Hematopoietic multipotent progenitor cell treated with erythropoietin and hydrocortisone succinate and interleukin-3 and kit ligand, for 8 days (in vitro differentiated cells): ENCODE measurements at places on chromosomes 13 and 19.

DNA sequence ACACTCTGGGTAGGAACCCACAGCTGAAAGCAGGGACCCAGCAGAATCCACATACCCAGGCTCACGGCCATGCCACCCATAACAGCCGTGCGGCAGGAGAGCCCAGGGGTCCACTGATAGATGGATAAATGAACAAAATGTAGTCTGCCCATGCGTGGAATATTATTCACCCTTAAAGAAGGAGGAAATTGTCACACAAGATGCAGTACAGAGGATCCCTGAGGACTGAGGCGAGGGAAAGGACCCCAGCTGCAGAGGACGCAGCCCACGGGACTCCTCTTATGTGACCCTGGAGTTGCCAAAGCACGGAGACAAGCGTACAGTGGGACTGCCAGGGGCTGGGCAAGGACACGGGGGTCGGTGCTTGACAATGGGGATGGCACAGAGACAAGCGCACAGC lies 10.7 kb downstream of the GRTP1 start:
- no peak for DNase-seq

- DNase-seq: no peak
Observed at GRCh38 chr13:59409211-59409610, 754.5 kb downstream of the DIAPH3 start.

DNA sequence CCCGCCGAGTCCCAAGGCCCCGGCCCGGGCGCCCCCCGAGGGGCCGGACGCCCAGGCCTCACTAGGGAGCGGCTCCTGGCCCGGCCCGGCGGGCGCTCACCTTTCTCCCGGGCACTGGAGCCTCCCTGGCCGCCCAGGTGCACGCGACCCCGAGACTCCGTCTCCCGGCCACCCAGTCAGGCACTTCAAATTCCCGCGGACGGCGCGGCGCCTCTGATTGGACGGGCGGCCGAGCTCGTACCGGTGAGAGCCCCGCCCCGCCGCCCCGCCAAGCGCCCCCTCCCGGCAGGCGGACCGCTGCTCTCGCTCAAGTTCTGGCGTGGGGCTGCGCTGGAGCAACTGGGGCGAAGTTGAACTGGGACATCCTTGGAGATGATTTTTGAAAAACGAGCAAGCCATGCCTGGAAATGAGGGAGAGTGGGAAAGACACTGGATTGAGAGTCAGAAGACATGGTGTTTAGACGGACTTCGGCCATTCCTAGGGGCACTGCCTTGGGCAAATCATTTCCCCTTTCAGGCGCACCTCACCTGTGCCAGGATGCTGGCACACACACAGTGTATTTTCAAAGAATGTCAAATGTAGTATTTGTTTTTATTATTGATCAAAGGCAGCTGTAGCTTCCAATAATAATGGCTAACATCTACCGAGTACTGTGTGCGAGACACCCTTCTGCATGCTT lies 485.3 kb downstream of the UQCRFS1 start:
- no peak for DNase-seq

DNA sequence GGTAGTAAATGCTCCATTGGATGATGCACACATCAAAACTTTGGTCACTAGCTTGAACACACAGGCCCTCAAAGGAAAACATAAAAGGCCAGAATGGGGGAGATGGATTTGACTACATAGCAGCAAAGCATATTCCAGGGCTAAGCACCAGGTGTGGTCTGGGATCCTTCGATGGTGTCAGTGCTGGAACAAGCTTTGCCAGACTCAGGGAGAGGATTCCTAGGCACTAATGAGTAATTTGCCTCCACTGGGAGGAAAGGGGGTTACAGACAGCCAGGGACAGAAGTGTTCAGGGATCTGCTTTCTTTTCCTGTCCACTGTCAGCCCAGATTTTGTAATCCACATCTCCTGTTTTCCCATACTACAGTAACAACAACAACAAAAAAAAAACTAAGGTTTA lies 157.2 kb upstream of the OBI1 start:
- no peak for DNase-seq

DNA sequence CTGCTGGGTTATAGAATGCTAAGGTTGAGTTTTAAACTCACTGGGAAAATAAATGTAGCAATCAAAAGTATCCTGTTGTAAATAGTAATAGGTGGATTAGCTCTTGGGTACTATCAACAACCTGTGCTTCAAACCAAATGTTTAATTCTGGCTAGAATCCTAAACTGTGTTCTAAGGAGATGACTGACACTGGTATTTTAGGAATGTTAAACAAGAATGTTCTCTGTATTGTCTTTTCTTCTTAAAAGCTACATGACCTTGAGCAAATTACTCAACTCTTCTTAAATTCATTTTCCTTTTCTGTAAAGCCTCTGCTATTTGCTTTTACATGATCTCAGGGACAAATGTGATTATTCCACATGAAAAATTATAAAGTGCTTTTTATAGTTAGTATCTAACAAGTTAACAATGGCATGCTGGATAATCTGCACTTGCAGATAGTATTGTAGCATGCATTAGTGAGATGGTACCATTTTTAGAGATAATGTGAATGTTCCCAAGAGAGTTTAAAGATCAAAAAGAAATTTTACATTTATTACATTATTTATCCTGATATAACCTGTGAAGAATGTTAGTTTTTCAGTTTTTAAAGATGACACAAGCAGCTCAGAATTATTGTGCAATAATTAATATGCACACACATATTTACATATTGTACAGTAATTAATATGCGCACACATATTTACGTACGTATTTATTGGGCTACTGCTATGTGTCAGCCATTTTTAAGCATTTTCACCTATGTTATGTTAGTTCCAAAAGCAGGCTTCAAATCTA lies 13.6 kb upstream of the EPSTI1 start:
- no peak for DNase-seq

- no peak for DNase-seq
Observed at GRCh38 chr19:17095141-17095919, 19.8 kb downstream of the MYO9B start.

DNA sequence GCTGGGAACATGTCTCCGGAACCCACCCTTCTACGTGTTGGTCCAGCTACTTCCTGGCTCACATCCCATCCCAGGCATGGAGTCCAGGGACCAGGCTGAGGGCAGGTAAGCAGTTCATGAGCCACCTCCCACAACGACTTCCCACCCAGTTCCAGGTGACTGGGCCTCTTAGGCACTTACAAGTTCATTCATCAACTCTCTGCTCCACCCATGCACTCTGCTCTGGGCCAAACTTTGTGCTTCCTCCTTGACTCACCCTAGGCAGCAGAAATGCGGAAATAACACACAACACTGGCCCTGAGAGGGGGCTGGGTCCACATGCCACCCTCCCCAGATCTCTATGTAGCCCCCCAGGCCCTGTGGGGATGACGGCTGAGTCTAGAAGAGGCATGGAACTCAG lies 20.5 kb downstream of the IQCN start:
- DNase-seq: no peak

- no peak for DNase-seq
Observed at GRCh38 chr19:1833540-1833939, 14.7 kb downstream of the REXO1 start.

GRCh38 chr19:10966809-10967208 lies 6.0 kb downstream of the SMARCA4 start:
- no peak for DNase-seq

GRCh38 chr13:101053301-101054093 lies 362.8 kb downstream of the NALCN start:
- DNase-seq: no peak

DNA sequence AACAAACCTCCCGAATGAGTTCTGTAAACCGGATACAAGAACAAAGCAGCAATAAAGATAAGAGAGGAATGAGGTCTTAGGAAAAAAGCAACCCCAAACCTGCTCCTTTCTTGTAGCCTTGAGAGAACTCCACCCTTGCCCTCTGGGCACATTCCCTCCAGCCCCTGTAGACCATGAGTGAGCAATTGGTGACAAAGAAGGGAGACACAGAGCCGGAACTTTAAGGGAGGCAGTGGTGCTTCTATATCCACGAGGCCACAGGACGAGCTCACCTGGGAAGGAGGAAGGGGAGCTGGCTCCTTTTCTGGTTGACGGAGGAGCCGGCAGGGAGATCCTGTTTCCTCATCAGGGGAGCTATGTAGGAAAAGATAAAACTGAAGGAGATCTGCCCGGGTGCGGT lies 13.0 kb downstream of the BRME1 start:
- DNase-seq: no peak

DNA sequence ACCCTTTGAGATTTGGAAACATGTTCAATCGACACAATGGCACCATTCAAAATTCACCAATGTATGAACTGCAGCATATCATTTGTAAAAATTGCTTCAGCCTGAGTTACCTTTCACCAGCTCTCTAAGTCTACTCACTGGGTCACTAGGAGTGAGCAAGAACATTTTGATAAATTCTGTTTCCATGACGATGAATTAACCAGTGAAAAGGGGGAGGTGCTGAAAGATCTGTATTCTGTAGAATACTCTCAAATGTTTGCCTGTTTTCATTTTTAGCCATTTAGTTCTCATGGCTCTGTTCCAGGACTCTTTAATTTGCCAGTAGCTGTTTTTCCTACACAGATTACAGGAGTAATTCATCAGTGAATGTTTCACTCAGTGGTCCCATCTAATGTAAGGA lies 883.4 kb downstream of the DIAPH3 start:
- DNase-seq: no peak

DNA sequence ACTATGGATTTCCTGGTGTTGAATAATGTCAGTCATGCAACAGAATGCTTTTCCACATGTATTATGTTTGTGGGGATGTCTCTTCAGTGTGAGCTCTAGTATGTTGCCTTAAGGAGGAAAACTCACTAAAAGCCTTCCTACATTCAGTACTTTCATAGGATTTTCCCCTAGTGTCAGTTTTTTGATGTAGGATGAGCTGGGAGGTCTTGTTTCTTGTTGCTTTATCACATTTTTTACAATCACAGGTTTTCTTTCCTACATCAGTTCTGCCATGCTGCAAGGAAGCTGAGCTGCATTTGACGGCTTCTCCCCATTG lies 8.5 kb upstream of the USP29 start:
- DNase-seq: no peak

DNA sequence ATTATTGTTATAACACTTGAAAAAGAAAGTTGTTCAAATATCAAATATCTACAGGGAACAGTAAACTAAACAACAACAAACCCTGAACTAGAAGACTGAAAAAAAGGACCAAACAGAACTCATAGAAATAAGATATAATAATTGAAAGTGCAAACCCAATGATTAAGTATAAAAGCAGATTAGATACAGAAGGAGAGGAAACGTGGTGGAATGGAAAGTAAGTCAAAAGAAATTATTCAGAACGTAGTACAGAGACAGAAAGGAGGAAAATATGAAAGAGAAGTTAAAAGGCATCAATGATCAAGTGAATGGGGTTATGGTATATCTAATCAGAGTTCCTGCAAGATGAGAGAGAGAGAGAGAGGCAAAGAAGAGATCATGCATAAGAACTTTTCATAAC lies 174.2 kb upstream of the DACH1 start:
- no peak for DNase-seq

DNA sequence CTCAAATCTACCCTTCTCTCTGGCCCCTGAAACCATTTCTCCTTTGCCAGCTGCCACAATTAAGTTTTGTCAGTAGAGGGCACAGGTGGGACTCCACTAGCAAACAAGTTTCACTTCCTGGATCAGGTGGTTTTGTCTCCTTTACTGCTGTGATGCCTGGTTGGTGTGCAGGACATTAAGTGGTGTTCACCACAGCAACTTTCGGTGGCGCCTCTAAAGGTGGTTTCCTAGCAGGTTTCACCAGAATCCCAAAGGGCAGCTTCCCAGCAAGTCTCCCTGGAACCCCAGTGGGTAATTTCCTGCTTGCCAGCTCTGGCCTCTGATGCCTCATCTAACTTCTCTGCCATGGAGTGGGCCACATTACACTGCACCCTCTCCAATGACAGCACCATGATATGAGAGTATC lies 16.6 kb downstream of the MED4 start:
- DNase-seq: peak; percentile 56

DNA sequence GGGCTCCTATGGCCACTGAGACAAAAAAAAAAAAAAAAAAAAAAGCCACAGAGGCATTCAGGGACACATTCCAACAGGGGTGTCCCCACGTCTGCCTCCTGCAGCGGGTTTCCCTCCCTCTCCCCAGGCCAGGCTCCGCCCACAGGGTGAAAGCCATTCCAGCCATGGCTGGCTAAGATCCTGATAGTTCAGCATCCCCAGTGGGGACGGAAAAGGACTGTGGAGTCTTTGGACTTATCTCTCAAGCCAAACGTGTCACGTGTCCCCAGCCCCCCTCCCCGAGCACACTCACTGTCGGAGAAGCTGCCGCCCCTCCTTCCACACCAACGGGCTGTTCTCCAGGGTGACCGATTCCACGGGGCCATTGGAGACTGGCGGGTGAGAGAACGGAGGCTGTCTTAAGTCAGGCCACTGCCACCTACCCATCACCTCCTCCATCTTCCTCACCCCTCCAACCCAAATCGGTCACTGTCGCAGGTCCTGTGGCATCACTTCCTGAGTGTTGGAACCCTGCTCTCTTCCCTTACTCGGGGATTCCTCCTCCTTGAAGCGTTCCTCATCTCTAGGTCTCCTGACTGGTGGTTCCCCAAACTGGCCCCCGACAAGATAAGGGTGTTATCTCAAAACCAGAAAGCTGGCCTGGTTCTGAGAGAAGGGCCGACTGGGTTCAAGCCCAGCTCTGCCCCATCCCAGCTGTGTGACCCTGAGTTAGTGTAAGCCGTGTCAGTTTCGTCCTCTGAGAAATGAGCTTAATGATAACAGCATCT lies 9.1 kb upstream of the FKRP start:
- DNase-seq: peak; percentile 92

GRCh38 chr19:17860331-17860992 lies 752 bp downstream of the RPL18A start:
- peak; percentile 30 for DNase-seq

DNA sequence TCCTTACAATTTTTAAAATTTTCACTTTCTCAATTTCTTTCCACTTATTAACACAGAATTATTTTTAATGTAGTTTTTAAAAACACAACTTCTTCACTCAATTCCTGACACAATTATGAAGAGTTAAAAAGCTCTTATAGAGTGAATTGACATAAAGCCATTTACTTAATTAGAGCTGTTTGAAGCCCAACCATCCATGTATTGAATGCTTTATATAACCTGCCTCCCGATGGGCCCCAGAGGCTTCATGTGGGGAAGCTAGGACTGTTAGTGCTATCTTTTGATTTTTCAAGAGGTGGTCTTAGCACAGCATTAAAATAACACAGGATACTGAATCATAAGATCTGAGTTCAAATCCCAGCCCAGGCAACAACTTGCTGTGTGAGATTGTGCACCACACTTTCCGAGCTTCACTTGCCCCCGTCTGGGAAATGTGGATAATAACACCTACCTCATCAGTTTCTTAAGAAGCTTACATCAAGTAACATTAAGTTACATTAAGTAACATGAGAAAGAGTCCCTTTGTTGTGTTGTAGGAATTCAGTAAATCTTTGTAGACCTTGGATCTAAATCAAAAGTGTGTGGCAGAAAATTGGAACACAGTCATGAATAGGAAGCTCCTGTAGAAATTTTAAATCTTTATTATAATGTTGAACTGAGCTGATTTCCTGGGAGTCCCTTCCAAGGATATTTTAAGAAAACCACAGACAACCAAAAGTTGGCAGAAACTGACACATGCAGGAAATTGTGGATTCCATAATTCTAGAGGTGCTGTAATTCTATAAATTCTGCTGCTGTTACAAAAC lies 5.5 kb upstream of the ENOX1 start:
- no peak for DNase-seq
